NCI-H1105 (cell line): ENCODE measurements at places on chromosomes 2 and 18.

GRCh38 chr2:3321825-3322224 is 55.8 kb downstream of the EIPR1 start:
- no peak for DNase-seq

DNA sequence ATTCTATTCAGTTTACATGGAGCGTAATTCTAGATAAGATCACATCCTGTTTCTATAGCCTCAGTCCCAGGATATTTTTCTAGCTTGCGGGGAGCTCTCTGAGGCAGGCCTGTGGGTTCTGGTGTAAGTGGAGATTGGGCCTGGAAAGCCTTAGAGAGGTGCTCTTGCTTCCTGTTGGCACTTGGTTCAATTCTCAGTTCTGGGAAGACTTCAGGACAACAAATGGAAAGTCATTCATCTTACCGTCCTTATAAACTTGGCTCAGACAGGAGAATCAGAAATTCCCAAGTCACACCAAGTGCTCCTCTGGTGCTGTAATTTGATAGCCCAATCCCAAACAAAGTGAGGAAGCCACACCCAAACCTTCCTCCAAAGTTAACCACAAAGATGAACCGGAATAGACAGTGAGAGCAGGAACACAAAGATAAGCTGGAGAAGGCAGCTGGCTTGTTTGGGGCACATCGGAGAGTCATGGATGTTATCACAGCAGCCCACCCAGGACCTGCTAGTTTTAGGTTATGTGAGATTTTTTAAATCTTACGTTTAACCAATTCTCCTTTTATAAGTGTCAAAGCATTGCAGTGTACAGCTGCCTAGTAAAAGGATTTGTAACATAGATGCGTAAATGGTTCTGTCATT is 144.3 kb upstream of the MAP3K20 start:
- no peak for DNase-seq

GRCh38 chr2:234309431-234309830 is 187.4 kb downstream of the ARL4C start:
- no peak for DNase-seq

DNA sequence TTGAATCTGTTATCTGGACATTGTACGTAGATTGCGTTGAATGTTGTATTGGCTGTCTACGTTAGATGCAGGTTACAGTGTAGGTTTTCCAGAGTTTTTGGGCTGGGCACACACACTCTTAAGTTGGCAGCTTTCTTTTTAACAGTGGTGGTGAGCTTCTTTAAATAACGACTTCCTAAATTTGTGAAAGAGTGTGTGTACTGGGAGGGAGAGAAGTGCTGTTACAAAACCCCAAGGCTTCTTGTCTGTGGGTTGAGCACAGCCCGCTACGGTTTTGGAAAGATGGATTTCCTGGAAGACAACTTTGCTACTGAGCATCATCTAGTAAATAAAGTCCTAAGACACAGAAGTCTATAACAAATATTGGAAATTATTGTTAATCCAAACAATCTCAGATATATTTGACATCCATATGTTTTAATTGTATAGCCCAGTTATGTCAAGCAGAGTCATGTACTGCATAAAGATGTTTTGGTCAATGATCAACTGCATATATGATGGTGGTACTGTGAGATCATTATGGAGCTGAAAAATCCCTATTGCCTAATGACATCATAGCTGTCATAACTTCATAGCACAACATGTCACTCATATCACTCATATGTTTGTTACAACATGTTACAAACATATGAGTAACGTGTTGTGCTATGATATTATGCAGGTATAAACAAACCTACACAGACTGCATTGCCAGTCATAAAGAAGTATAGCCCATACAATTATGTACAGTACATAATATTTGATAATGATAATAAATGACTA is 7.9 kb upstream of the THUMPD2 start:
- DNase-seq, result no peak

DNA sequence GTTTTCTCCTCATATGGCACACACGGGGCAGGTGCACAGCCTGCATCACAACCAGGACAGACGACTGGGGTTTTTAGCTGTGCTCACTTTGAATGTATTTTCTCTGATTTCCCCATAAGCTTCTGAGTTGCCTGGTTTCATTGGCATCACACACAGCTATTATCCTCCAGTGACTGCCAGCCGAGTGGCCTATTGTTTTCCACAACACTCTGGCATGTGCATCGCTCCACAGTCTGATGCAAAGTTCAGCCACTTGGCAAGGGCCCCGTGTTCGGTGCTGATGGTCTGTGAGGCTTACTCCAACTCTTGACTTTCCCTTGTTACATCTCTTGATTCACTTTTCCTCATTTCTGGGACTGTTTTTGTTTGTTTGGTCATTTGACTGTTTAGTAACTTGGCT is 593.1 kb downstream of the CBLN2 start:
- no peak for DNase-seq

DNA sequence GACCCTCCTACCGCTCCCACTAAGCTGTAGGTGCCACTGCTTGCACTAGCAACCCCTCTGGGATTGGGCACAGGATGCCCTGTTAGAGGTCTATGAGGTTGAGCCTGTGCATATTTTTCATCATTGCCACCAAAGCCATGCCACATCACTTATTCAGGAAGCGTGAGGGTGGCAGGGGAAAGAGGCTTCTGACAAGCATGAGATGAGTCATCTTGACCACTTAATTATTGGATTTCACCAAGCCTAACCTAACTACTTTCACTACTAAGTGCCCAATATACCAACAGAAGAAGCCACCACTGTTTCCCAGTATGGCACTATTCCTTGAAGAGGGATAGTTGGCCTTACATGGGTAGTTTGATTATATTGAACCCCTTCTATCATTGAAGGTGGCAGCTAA is 181.3 kb upstream of the EPHA4 start:
- DNase-seq, result no peak

DNA sequence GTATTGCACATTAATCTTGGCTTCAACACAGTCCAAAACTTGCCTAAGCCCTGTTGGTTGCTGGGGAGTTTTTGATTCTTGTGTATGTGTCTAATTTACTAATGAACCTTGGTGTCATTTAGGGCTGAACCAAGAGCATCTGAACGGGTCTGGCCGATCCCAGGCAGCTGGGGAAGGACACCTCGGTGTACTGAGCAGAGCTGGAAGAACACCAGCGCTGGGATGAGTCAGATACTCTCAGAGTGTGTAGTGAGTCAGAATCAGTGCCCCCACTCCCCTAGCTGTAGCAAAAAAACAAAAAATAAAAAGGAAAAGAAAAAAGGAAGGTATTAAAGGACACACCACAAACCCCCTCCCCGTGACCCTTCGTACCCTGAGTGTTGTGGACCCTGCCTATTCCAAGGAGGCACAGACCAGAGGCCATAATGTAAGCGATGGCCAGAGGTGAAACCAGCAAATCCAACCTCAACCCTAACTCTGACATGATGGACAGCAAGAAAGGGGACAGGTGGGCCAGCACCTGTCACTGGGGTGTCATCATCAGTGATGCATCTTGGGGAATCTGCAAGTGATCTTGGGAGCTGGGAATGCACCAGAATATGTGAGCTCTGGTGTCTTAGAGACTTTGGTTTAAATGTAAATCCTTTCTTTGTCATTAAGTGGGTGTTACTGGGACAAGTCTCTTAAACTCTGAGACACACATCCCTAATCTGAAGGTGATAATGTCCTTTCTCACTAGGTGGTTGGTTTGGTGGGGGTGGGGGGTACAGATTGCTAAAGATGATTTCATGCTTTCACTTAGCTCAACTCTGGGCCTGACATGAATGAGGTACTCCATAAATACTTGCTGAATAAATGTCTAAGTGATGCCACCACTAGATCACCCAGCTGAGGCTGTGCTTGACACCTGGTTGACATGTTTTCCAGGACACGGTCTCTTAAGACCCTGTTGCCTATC is 34.2 kb upstream of the NCOA1 start:
- DNase-seq, result no peak

GRCh38 chr2:37575780-37576179 is 95.7 kb downstream of the CDC42EP3 start:
- DNase-seq, result no peak

- DNase-seq, result no peak
Measured at GRCh38 chr2:47636176-47636575, 146.8 kb upstream of the MSH6 start.

DNA sequence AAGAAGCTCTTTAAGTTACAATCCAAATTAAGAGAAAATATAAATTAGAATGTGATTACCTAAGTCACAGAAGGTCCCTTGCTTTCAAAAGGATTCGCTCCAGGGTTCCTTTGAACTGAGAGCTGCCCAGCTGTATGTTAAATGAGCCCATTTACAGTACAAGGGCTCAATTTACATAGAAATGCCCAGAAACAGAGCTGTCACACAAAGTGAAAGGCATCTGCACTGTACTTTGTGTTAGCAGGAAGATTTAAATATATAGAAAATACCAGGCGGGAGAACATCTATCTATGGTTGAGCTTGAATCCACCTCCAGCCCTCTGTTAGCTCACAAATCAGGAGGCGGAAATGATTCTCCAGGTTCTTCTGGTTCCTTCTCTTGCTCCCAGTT is 272.9 kb downstream of the PAX3 start:
- no peak for DNase-seq

- no peak for DNase-seq
Measured at GRCh38 chr2:195006856-195007255, 650.2 kb upstream of the SLC39A10 start.

DNA sequence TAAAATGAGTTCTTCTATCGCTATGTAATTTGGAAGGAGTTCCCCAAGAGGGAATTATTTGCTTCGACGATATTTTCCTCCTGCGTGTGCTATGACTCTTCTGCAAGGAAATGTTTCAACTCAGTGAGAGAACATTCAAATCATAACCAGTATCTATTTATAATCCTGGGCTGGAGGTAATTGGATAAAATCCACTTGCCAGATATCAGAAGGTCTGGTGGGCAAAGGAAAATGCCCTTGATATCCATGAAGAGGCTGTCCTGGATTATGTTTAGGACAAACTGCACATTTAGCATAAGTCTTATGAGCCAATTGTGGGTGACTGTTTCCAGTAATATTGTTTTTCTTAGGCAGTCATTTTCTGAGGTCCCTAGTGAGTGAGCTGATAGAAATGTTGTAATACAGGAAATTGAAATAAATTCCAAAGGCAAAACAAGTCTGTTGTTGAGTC is 17.7 kb downstream of the RPIA start:
- no peak for DNase-seq

GRCh38 chr18:5309888-5310470 is 14.5 kb upstream of the ZBTB14 start:
- DNase-seq, result no peak

DNA sequence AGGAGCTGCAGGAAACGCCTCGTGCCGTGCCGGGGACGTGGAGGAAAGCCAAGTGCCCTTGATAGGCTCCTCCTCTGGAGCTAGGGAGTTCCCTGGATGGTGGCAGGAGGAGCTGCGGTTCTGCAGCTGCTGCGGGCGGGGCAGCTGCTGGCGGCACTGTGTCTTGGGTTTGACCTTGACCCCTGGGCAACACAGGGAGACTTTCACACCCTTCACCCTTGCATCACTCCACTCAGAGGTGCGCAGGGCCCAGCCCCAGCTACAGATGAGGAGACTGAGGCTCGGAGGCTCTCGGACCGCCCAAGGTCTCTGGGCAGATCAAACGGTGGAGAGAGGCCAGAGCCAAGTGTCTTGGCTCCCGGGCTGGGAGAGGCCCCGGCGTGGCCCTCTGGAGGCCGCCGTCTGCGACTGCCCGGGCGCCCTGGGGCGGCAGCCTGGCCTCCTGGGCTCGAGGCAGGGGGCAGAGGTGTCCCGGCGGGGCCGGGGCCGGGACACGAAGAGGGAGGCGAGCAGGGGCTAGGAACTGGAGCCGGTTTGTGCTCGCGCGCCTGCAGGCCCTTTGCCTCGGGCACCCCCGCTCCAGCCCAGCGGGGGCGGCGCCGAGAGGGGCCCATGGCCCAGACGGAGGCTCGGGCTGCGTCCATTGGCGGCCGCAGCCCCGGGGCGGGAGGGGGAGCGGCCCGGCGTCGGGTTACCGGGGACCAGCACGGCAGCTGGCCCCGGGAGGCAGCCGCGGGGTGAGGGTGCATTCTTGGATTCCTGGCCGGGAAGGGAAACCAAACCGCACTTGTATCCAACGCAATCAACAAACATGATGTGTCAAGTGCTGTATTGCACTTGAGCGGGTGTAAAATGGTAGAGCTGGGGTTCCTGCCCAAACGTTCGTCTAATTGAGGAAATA is 129.6 kb upstream of the SLC1A4 start:
- peak; percentile 48 for DNase-seq

DNA sequence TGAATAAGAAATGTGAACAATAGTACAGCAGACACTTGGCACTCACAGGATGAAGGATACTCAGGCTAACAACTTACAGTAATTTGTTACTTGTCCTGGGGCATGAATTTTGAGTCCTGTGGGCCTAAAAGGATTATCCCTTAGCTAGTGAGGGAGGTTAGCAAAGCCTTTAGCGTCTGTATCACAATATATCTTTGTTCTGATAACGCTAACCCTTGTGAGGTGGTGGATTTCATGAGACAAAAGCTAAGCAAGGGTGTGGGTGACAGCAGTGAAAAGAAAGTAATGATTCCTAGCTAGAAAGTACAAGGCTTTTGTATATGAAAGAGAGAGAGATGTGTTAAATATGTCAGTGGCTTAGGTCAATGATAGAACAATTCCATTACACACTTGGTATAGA is 46.8 kb upstream of the TTC21B start:
- no peak for DNase-seq

GRCh38 chr2:44388877-44389276 is 27.1 kb downstream of the CAMKMT start:
- no peak for DNase-seq

DNA sequence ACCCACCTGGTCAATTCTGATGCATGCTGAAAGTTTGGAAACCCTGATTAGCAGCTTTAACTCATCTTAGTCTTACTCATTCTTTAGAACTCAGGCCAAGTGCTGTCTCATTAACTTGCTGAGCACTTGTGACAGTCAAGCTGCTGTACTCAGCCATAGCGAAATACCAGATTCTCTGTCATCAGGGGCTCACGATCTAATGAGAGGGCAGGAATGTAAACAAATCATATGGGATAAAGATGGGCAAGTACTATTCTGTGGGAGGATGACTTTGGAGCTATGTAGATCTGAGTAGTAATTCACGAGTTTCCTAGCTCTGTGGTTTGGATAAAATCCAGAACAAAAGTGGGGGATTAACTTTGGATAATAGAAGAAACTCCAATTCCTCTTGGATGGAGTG is 376.6 kb downstream of the HRH4 start:
- DNase-seq, result no peak

GRCh38 chr18:9915291-9916076 is 1.7 kb downstream of the VAPA start:
- no peak for DNase-seq

- DNase-seq, result no peak
Measured at GRCh38 chr2:7017671-7018281, 100.6 kb downstream of the RNF144A start.

DNA sequence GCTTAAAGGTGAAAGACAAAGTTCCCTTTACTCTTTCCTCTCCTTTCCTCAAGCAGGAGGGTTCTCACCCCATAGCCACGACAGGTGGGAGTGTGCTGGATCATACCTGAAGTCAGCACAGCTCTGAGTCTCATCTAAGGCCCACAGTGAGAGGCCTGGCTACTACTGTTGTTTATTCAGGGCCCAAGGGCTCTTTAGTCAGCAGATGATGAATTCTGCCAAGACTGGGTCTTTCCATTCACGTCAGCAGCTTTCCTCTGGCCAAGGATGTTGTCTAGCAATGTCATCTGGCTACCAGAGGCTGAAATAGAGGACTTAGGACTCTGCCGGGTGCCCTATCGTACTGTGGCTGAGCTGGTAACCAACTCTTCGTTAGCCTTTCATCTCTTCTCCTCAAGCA is 308.4 kb upstream of the THUMPD2 start:
- no peak for DNase-seq
